Esophagus squamous epithelium (tissue), 5 donors: ENCODE measurements at places on chromosomes 16 and 17.

- no peak for DNase-seq
Measured at GRCh38 chr17:4199818-4200402, 56.9 kb downstream of the CYB5D2 start.

DNA sequence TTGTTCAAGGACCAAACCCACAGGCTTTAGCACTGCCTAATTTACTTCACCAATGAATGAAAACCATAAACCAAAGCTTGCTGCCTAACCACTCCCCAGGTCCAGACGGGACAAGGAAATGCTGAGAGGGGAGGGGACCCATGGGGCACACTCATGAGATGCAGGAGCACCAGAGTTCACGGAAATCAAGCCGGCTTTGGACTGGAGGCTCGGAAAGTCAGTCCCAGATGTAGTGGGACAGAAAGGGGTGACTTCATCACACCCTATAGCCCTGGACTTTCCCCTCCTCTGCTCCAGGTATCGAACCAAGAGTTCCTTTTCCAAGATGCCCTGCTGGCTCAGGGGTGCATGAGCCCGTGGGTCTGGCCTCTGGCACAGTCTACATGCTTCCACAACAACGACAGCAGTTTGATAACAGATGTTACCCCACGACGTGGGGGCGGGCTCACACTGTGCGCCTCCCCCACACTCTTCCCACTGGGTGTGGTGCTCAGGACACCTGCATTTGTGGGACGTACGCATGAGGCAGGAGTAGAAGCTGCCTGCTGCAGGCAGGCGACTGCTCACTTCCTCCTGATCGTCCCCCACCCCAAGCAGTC is 63.2 kb downstream of the AMFR start:
- no peak for DNase-seq

DNA sequence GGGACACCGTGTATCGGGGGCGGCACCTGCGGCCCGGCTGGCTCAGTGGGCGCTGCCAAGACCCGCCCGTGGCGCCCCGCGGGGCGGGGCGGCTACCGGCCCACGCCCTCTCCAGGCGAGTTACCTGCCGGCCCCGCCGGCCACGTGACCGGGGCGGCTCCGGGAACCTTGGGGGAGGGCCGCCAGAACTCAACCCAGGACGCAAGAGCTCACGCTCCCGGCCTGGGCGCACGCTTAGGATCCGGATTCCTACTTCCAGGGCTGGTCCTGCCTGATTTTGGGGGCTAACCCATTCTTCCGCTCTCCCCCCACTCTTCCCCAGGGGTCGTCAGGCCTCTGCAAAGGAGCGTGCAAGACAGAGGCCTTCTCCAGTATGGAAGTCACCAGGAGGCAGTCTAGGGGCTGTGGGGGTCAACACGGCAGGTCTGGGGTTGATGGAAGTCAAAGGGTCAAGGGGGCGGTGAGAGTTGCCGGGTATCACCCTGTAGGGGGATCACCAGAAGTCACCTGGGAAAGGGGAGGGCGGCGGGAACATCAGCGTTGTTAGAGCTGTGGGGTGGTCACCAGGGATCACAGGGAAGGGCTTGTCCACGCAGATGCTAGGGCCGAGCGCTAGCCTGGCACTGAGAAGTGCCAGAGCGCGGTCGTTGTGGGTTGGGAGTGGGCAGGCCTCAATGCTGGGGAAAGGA is 354 bp upstream of the ESRP2 start:
- no peak for DNase-seq

DNA sequence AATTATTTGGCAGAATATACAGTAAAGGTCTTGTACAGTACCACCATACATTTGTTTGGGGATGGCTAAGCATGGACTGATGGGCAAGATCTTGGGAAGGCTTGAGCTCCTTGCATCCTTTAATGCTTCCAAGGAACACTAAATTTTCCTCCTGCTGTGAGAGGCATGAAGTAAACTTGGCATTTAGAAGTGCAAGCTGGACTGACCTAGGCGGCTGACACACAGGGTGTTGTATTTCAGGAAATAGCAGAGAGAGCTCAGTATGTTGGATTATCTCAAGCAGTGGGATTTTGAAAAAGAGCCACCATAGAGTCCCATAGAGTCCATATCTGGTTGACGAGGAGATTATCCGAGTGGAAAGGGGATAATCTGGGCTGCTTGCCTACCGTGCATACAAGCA is 2137.1 kb downstream of the TP53TG3F start:
- DNase-seq: no peak

DNA sequence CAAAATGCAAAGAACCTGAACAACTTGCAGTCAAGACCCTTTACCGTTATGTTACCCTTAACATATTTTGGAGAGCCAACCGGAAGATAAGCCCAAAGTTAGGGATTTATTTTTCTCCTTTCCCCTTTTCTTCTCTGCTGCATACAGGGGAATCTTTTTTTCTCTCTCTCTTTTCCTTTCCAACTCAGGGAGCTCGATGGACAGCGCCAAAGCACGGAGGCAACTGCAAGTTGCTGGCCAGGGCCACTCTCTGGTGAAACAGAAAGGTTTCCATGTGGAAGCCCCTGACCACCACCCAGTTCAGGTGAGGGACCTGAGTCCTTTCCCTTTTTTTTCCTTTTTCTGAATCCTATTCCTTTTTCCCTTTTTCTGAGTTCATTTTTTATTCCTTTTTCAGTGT is 98.8 kb upstream of the COX10 start:
- no peak for DNase-seq

DNA sequence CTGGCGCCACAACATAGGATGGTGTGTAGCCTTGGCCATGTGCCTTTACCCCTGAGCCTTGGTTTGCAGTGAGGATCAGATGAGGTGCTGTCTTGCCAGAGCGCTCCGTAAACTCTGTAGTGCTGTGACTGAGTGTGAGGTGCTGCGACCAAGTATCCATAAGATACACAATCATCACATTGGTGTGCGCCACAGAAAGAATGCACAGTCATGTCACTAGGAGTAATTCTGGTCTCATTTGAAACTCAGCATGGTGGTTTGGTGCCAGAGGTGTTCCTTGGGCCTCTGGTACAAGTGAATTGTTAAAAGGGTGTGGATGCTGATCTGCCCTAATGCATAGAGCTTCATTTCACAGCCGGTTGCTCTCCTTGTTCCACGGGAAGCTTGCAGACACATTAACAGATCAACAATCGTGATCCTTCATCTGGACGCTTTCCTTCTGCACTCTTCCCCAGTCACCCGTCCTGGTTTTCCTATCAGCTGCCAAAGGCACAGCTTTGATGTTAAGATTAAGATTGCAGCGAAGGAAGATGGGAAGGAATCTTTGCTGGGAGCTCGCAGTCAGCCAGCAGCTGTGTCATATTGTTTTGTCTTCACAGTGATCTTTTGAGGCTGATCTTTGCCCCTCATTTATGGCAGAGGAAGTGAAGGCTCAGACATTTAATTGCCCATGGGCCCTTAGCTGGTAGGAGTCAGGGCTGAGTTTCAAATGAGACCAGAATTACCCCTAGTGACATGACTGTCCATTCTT is 79.1 kb downstream of the KSR1 start:
- no peak for DNase-seq

DNA sequence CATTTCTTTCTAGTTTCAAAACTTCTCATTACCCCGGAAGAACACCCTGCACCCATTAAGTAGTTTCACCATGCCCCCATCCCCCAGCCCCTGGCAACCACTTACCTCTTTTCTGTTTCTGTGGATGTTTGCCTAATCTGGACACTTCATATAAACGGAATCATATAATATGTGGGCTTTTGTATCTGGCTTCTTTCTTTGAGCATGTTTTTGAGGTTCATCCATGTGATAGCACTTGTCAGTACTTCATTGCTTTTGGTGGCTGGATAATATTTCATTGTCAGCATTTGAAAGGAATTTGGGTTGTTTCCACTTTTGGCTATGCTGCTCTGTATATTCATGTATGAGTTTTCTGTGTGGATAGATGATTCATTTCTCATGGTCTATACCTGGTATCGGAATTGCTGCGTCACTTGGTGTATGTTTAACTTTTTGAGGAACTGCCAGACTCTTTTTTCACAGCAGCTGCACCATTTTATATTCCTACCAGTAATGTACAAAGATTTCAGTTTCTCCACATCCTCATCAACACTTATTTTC is 30.0 kb upstream of the SLC5A10 start:
- DNase-seq: no peak

- no peak for DNase-seq
Measured at GRCh38 chr17:59402760-59403159, 71.3 kb downstream of the YPEL2 start.

DNA sequence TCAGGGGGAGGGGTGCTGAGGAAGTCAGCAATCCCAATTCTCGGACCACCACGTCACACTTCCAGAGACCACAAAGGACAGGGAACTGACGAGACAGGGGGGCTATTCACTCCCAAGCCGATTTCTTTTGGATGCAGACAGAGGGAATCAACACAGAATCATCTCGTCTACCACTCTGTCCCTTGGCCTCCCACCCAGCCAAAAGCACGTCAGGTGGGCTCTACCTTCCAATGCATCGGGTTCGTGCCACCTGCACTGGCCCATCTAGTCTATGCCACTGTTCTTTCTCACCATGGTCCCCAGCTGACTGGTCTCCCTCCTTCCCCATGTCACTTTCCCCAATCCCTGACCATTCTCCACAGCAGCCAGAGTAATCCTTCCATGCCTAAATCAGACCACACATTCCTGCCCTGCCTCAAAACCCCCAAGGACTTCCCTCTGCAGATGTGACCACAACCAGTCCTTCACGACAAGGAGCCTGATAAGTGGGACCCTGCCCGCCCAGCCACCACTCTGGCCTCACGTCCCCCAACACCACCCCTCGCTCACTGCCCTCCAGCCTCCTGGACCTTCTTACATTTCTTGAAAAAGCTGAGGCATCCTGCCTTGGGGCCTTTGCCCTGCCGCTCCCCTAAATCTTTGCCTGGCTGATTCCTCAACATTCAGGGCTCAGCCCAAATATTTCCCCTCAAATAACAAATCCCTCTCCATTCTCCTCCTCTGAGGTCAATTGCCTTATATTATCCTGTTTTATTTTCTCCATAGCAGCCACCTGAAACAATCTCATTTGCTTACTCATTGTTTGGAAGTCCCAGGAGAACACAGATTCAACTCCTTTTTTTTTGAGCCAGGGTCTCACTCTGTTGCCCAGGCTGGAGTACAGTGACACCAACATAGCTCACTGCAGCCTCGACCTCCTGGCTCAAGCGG is 70.4 kb downstream of the IL21R start:
- DNase-seq: no peak

- no peak for DNase-seq
Measured at GRCh38 chr16:85689285-85689949, 663 bp upstream of the GINS2 start.

- DNase-seq: no peak
Measured at GRCh38 chr16:33877-34647, 19.3 kb downstream of the POLR3K start.

DNA sequence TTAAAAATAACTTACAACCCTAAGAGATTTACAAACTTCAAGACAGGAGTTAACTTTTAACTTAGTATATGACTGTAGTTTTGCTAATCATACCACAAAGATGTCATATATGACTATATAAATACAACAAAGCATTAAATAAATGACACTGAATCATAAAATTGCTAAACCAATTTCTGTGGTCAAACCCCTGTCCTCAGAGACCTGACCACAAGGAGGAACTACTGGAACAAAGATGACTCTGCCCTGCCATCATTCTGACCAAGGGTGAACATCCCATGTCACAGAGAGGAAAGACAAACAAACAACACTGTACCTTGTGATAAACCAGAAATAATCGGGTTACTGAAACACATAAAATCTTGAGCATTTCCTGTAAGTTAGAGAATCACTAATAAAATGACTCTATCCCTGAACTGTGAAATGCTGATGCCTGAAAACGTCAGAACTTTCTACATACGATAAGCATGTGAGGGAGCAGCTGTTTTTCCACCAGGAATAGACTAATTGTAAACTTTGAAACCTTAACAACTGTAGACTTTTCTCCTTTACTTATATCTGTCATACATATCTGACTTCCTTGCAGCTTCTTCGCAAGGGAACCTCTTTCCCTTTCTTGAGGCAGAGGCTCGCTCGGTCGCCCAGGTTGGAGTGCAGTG is 47.9 kb downstream of the WDR59 start:
- no peak for DNase-seq

GRCh38 chr17:59668816-59669215 is 38.4 kb downstream of the PTRH2 start:
- no peak for DNase-seq

DNA sequence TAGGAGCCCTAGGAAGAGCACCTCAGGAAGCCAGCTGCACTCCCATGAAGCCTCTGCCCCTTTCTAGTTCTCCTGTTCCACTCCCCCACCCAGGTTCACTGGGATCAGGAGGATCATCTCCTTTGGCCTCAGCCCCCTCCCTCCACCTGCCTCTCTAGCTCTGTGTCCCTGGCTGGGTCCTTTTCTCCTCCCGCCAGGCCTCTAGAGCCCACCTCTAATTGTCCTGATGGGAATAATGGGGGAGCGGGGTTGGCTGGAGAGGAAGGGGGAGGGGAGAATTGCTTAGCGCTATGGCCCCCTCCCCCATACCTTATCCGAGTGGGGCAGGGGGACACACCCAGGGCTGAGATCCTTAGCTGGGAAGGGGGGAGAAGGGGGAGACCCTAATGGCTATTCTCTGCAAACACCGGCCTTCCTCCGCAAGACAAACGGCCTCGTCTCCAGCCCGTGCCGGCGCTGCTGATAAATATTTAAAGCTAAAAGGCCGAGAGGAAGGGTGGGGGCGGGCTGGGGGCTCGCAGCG is 997 bp downstream of the HOXB7 start:
- DNase-seq: no peak

GRCh38 chr17:8835631-8836364 is 31.7 kb downstream of the PIK3R6 start:
- no peak for DNase-seq

DNA sequence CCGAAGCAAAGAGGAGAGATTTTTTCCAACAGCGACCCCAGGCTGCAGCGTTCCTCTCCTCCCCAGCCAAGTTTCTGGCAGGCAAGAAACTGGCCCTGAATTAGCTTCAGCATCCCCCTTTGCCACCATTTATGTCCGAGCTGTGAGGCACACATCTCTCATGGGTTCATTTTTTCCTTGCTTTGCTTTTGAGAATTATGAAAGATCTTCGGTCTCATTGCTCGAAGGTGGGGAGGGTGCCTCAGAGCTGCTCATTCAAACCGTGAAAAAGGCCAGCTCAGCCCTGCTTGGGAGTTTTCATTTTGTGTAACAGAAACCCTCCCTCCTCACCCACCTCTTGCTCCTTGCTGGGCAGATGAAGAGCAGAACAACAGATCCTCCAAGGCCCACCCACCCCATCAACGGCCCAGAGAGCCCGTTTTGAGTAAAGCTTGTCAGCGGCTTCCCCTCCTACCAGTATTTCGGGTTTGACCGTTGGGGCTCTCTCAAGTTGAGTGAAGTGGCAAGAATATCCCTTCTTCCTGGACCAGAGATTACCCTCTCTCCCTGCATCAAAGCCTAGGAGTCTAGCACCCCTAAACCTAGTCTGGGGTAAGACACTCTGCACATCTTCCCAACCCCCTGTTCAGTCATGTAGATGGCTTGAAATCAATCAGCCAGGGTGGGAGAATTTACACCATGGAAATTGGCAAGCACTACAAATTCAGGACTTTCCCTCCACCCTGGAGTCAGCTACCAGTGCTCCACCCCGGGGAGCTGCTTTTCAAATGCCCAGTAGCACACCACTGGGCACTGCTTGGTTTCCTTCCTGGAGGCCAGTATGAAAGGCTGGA is 1.8 kb downstream of the CCR7 start:
- DNase-seq: no peak

- no peak for DNase-seq
Measured at GRCh38 chr16:71250461-71251235, 20.1 kb upstream of the HYDIN start.
